ENCODE measurements at places on chromosomes 2 and 18.

- no peak for DNase-seq
These were observed 136.2 kb downstream of the BCL2 start for GRCh38 chr18:63183378-63183777.

GRCh38 chr2:160241251-160242137, 41.4 kb upstream of the ITGB6 start:
- DNase-seq, result no peak

- DNase-seq, result no peak
These were observed 88.3 kb downstream of the SOWAHC start for GRCh38 chr2:109702250-109702985.

GRCh38 chr2:71630454-71631328, 177.3 kb downstream of the DYSF start:
- no peak for DNase-seq

DNA sequence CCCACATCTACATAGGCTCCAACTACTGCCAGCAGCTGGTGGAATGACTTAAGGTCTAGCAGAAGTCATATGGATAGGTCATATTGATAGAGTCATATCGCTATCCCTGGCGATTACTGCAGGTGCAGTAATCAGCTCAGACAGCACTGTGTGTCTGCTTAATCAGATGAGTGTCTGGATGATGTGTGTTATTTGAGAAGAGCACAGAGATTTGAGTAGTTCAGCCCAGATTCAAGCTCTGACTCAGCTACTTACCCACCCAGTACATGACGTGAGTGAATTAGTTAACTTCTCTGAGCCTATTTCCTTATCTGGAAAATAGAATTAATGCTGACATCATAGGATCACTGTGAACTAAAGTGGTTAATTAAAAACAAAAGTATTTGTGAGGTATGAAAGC, 78.9 kb downstream of the EHD3 start:
- DNase-seq, result no peak

DNA sequence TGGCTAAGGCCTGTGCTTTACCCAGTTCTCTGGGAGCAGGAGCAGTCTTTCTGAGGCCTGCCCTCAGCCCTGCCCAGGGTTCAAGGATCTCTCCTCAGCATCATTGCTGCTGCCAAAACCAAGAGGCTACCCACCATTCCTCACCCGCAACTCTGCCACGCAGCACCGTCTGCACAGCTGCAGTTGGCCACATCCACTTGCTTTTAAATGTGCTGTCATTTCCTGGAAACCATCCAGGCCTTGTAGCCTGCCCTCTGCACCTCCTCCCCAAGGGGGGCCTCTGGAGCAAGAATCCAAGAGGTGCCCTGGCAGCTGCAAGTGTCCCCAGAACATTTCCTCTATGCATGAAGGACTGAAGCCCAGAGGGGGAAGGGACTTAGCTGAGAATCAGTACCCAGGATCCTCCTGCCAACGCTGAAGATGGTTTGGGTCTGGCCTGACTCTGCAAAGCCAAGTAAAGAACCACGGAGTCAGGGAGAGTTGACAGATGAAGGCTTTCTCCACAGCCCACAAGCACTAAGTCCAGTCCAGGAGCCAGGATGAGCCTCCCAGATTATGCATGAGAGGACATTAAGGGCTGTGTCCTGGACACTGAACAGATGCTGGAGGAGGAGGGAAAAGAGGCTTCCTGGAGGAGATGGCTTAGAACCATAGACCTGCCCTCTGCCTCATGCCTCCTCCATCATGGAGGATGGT, 14.9 kb downstream of the EMX1 start:
- DNase-seq, result no peak

GRCh38 chr2:112671801-112672200, 26.1 kb downstream of the SLC20A1 start:
- no peak for DNase-seq

DNA sequence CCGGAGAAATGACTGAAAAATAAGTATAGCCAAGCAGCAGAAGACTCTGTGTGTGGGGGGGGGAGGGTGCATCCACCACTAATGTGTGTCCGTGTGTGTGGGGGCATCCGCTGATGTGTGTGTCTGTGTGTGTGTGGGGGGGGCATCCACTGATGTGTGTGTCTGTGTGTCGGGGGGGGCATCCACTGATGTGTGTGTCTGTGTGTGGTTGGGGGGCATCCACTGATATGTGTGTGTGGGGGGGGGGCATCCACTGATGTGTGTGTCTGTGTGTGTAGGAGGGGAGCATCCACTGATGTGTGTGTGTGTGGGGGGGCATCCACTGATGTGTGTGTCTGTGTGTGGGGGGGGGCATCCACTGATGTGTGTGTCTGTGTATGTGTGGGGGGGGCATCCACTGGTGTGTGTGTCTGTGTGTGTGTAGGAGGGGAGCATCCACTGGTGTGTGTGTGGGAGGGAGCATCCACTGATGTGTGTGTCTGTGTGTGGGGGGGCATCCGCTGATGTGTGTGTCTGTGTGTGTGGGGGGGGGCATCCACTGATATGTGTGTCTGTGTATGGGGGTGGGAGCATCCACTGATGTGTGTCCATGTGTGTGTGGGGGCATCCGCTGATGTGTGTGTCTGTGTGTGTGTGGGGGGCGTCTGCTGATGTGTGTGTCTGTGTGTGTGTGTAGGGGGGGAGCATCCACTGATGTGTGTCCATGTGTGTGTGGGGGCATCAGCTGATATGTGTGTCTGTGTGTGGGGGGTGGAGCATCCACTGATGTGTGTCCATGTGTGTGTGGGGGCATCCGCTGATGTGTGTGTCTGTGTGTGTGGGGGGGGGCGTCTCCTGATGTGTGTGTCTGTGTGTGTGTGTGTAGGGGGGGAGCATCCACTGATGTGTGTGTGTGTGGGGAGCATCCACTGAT, 125.0 kb downstream of the NFATC1 start:
- no peak for DNase-seq

DNA sequence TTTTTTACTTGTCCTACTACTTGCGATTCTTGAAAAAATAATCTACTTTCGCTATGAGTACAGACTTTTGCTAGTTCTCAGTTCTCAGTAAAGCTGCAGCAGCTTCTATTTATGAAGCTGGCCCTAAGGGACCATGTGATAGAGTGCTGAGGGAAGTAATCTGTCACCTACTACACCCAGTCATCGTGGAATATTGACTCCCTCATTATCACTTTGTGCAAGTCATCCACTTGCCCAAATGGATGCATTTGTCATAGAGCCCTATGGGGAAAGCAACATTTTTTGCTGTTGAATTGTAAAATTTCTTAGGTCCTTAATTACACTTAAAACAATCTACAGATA, 1919.8 kb downstream of the SUCLG1 start:
- DNase-seq, result no peak

GRCh38 chr18:32769071-32769585, 3.7 kb downstream of the KLHL14 start:
- DNase-seq, result no peak

GRCh38 chr2:172772633-172773032, 37.0 kb downstream of the RAPGEF4 start:
- DNase-seq, result no peak
